ENCODE measurements at places on chromosomes 6 and 20.

DNA sequence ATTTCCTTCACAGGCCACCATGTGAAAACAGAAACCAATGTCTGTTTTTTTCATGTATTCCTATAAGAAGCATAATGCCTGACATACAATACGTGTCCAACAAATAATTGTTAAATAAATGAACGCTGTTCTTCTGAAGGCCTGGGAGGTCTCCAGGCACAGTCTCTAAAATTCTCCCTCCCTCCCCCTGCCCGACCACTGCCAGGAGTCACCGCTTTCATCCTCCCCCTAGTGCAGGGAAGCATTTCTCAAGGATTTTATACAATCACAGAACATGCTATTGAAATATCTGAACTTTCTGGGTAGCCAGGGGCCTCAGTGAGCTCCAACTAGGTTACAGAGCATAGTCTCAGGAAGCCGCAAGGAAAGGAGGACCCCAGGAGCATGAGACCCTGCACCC, 95.3 kb downstream of the ZNF217 start:
- no peak for DNase-seq

GRCh38 chr20:62818592-62819493, 2.0 kb downstream of the COL9A3 start:
- no peak for DNase-seq

DNA sequence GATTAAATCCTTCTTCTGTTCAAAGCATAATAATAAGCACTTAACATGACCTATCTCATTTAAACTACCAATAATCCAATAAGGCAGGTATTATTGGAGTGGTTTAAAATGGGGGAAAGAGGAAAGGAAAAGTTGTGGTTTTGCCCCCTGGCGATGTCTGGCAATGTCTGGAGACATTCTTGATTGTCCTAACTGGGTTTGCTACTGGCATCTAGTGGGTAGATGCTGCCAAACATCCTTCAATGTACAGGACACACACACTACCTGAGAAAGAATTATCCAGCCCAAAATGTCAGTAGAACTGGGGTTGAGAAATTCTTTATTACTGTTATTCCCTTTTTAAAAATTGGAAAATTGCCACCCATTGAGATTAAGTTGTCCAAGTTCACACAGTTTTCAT, 25.2 kb upstream of the SRSF6 start:
- no peak for DNase-seq

GRCh38 chr6:157325069-157325805, 1.9 kb upstream of the TMEM242 start:
- no peak for DNase-seq

GRCh38 chr6:116047173-116047933, 13.3 kb downstream of the FRK start:
- DNase-seq, result no peak

GRCh38 chr20:36835453-36836198, 40.3 kb upstream of the TLDC2 start:
- DNase-seq, result peak; percentile 94

DNA sequence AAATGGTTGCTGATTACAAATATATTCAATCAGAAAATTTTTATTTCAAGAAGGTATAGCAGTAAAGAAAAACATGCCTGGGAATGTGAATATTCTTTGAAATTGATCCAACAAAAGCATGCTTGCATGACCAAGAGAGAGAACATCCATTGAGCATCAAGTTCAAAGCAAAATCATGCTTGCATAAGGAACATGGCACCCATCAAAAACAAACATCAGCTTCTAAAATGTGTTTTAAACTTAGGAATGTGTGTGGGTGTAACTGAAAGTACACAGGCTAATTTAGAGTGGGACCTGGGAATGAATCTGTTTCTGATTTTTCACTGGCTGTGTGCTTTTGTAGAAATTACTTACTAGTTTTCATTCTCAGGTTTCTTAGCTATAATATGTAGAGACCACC, 5.6 kb downstream of the SLC17A5 start:
- no peak for DNase-seq

- no peak for DNase-seq
Observed at GRCh38 chr6:169014211-169015197, 239.1 kb downstream of the THBS2 start.

DNA sequence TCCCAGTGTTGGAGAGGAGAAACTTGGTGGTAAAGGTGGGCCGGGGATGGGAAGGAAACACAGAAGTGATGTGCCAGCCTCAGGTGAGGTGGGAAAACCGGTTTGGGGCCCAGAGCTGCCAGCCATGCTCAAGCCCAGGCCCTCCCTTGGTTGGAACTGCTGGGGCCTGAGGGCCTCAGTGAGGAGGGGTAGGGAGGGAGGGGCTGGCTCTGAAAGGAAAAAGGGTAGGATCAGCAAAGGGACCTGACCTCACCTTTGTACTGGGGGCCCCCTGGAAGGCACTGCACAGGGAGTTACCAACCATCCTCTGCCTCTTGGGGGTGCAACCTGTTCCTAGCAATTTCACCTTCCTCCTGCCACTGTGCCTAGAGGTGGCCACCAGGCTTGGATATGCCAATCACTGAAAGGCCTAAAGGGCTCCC, 1.8 kb upstream of the SPEF1 start:
- no peak for DNase-seq

GRCh38 chr20:53769041-53769440, 175.4 kb upstream of the ZNF217 start:
- no peak for DNase-seq

GRCh38 chr6:70673054-70673453, 5.4 kb downstream of the SMAP1 start:
- DNase-seq, result no peak

DNA sequence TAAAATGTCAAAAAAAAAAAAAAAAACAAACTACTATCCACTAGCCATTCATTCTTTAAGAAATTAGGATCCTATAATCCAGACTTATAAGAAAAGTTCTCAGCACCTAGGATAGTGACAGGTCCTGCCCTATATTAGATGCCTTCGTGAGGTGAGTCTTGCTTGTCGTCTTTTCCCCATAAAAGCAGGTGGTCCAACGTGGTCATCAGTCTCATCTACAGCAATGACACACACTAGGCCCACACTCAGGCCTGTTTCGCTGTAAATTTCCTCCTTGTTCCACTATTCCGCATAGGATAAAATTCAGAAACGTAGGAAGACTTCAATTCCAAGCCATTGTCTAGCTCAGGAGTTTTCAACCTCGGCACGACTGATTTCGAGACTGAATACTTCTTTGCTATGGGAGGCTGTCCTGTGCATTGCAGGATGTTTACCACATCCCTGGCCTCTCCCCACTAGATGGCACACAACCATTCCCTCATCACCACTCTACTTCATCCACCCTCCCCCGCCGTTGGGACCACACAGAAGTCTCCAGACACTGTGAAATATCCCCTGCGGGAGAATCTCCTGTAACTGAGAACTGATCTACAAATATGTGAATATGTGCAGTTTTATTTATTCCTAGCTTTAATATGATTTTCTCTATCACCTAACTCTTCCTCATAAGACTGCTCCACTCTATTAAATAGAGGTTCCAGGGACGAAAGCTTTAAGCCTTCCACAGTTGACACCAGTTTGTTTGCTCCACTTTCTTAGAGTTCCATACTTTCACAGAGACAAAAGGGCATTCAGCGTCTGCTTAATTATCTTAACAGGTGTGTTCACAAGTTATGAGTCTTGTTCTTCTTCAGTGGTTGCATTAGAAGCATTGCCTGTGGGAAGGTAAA, 346.3 kb downstream of the BMP2 start:
- no peak for DNase-seq
